NCI-H226 (cell line): ENCODE measurements at places on chromosomes 13 and 19.

GRCh38 chr13:66076417-66076816 is 1153.7 kb downstream of the PCDH9 start:
- DNase-seq: peak; percentile 78

DNA sequence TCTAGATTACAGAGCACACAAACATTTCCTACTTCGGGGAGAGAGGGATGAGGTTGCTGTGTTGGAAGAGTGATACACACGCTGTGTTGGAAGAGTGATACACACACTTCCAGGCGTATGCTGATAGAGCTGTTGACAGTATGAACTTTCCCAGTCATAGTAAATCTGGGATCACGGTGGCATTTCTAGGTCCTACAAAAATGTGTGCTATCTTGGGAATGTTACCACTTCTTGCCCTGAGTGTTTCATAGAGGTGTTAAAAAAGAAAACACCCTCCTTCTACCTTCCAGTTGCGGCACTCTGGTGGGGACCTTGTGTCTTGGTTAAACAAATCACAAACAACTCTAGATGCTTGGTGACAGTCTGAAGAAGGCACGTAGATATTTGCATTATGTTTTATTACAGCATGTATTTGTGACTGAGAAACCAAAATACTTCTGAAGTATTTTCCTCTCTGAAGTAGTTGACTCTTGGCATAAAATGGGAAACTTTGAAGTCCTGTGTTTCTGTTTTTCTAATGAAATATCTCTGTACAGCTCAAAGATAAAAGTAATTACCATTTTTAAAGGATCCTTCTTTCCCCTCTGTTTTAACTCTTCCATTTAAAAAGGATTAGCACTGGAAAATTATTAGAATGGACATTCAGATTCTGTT is 52.5 kb downstream of the ARHGAP35 start:
- no peak for DNase-seq

- DNase-seq: no peak
Observed at GRCh38 chr13:20405691-20406090, 120.0 kb downstream of the CRYL1 start.

- DNase-seq: peak; percentile 58
Observed at GRCh38 chr13:76885203-76886004, 801 bp downstream of the KCTD12 start.

DNA sequence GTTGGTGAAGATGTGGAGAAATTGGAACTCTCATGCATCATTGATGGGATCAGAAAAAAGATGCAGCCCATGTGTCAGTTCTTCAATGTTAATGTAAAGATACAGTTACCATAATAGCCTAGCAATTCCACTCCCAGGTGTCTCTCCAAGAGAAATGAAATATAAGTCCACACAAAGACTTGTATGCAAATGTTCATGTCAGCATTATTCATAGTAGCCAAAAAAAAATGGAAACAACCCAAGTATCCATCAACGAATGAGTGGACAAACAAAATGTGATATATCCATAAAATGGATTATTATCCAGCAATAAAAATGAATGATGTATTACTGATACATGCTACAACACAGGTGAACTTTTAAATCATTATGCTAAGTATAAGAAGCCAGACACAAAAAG is 38.7 kb downstream of the CCDC70 start:
- no peak for DNase-seq

GRCh38 chr19:4732680-4733114 is 9.1 kb upstream of the DPP9 start:
- peak; percentile 30 for DNase-seq

- DNase-seq: no peak
Observed at GRCh38 chr13:46571189-46571908, 18.4 kb downstream of the LRCH1 start.

GRCh38 chr19:12782174-12782423 is 6.7 kb upstream of the HOOK2 start:
- DNase-seq: no peak

GRCh38 chr13:49908637-49909036 is 27.5 kb downstream of the SPRYD7 start:
- DNase-seq: no peak

- DNase-seq: no peak
Observed at GRCh38 chr13:43360171-43360570, 336.8 kb downstream of the DNAJC15 start.
